T-helper 1 cell treated with Interleukin-12 subunit alpha and Interleukin-12 subunit beta and Interleukin-4 antibody, amounts not matched to agents 30 ng/mL and 1 ng/mL, for 36 hours (primary cell): ENCODE measurements at places on chromosomes 6 and 20. TPM values are rescaled to one million over a fixed set of nuclear protein-coding genes. Genes with fewer than 3 reads are reported as not detected.

Gene BACH2
- total RNA-seq: 21.5 and 25.5 TPM in 2 replicates

Gene SYNJ2
- total RNA-seq: 42.3 and 44.9 TPM in 2 replicates

Gene TFAP2D
- not detected in 2 replicates for total RNA-seq

Gene HCK
- 1.5 and 1.8 TPM in 2 replicates for total RNA-seq

Gene SSTR4
- total RNA-seq: not detected in 2 replicates

Gene BTBD9
- 18.4 and 21.7 TPM in 2 replicates for total RNA-seq

Gene JPH2
- total RNA-seq: not detected in 2 replicates

Gene SLC35D3
- not detected in 2 replicates for total RNA-seq

Gene BPIFA1
- not detected in 2 replicates for total RNA-seq

Gene RAB44
- total RNA-seq: 0.12 and 0.20 TPM in 2 replicates

Gene SLX4IP
- total RNA-seq: 5.3 and 6.1 TPM in 2 replicates

Gene FAM209B
- total RNA-seq: 2.5 and 2.7 TPM in 2 replicates

Gene CCR6
- 0.42 and 0.49 TPM in 2 replicates for total RNA-seq

Gene SPDEF
- not detected in 2 replicates for total RNA-seq

Gene POPDC3
- not detected in 2 replicates for total RNA-seq

Gene TRAM2
- 13.2 and 13.7 TPM in 2 replicates for total RNA-seq

Gene ADAM33
- not detected in 2 replicates for total RNA-seq
